ENCODE measurements at places on chromosomes 7 and 10.

- DNase-seq: no peak
Observed at GRCh38 chr7:127123220-127123619, 129.5 kb downstream of the GRM8 start.

- no peak for DNase-seq
Observed at GRCh38 chr7:142749218-142749993, at the start of gene PRSS1. TSS of gene PRSS1 (plus strand) at chr7:142749472. CDS start at chr7:142749485, 13 bp downstream.

- no peak for DNase-seq
Observed at GRCh38 chr7:148901178-148901577, 17.1 kb upstream of the EZH2 start.

DNA sequence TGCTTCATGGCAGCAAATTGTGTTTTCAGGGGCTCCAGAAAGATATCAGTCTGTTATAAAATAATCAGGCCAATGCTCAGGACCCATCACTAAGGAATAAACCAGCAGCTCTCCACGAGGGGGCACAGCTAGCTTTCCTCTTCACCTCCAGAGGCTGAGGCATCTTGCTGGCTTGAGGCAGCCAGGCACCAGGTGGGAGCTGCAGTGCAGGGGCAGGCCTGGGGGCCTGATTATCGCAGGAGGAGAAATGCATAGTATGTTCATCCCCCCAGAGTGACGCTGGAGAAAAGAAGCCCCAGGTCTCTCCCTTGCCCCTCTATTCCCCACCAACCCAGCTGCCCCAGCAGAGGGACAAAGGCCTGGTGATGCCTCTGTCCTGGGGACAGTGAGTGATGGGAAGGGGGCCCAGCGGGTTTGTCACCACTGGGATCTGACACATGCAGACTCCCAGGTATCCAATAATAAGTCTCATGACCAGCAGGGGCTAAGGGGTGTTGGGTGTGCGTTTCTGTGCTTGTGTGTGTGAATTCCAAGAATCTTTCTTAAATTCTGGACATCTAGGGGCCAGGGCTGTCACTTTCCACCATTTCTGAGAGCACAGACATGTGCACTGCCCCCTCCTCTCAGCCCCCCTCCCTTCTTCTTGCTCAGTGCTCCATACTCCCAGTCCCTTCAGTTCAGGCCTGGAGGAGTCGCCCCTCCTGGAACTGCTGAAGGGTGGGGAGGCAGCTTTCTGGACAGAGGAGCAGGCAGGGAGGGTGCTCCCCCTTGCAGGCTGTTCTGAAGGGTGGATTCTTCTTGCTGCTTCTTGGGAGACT is 128.1 kb upstream of the FAM20C start:
- DNase-seq: peak; percentile 52

- no peak for DNase-seq
Observed at GRCh38 chr7:158395780-158396278, 191.8 kb downstream of the PTPRN2 start.

GRCh38 chr7:94249631-94250030 is 145.1 kb upstream of the COL1A2 start:
- no peak for DNase-seq

GRCh38 chr7:132548489-132549078 is 27.7 kb downstream of the PLXNA4 start:
- DNase-seq: no peak

- DNase-seq: no peak
Observed at GRCh38 chr10:79329529-79329928, 17.7 kb upstream of the PPIF start.

DNA sequence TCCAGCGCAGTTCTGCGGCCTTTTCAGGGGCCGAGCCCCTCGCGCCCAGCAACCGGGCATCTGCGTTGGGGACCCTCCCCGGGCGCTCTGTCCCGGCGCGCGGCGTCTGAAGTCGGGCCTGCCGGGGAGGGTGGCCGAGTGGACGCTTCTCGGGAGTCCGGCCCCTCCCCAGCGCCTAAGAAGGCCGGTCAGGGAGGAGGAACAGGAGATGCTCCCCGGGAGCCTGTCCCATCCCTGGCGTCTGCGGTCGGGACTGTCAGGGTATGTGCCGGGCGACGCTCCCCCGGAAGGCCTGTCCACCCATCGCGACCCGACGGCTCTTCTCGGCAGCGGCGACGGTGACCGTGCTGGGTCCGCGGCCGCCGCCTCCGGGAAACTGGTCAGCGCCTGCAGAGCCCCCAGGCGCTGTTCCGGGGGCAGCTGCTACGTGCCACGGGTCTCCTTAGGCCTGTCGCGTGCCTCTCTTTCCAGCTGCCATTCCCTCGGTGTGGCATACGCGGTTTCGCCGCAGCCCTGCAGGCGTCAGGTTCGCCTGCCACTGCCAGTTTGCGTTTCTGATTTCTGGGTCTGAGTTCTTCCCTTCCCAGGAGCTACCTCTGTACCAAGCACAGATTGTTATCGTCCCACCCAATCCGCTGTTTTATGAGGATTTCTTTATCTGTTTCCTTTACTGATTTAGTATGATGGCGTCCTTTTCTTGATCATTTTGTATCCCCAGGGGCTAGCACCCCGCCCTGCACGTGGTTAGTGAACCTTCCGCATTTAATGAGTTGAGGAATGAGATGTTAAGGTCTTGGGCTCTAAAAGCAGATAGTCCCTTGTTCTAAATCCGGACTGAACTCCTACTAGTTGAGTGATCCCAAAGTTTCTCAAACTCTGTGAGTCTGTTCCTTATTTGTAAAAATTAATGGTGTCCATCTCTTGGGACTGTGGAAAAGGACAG is 782 bp downstream of the IFIT5 start:
- DNase-seq: peak; percentile 73

All from tibial artery (tissue), 4 donors.